Heart right ventricle (tissue), 16 donors: ENCODE measurements at places on chromosomes 2 and 18.

- DNase-seq = no peak
These were observed 56.1 kb upstream of the TANK start for GRCh38 chr2:161104054-161104553.

DNA sequence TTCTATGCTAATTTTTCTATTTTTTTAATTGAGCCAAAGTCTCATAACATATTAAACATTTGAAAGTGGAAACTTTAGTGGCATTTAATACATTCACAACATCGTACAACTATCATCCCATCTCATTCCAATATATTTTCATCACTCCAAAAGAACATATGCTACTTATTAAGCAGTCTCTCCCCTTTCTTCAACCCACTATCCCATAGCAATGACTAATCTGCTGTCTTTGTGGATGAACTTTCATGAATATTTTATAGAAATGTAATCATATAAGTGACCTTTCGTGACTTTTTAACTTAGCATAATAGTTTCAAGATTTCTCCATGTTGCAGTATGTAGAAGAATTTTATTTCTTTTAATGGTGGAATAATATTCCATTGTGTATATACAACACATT is 90.3 kb downstream of the CCDC178 start:
- DNase-seq = no peak

DNA sequence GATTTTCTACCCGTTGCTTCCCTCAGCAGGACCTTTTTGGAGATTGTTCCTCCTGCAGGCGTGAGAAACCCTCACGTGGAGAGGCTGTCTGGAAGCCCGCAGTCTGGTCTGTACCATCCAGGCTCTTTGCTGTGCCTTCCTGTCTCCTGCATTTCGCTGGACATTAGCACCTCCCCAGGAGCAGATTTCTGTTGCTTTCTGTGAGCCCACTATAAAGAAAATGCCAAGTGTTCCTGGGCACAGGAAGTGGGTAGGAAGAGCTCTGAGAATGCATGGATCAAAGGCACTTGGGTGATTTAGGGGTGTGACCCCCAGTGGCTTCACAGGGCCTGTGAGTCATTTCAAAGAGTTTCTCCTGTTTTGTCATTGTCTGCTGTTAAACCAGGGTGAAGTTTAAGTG is 27.3 kb downstream of the SPTBN1 start:
- no peak for DNase-seq

- DNase-seq = no peak
These were observed 4.9 kb downstream of the ASAP2 start for GRCh38 chr2:9211496-9211895.

DNA sequence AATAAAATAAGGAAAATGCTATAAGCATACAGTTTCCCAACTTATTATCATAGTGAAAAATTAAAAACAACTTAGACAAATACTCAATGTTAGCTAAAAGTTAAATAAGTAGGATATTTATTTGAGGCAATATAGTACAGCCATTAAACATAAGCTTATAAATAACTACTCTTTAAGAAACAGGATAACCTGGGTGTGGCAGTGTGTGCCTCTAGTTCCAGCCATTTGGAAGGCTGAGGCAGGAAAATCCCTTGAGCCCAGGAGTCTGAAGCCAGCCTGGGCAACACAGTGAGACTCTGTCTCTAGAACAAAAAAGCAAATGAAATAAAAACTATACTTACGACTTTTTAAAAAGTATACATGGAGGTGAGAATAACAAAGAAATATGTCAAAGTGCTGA is 39.7 kb downstream of the VIL1 start:
- DNase-seq = no peak

DNA sequence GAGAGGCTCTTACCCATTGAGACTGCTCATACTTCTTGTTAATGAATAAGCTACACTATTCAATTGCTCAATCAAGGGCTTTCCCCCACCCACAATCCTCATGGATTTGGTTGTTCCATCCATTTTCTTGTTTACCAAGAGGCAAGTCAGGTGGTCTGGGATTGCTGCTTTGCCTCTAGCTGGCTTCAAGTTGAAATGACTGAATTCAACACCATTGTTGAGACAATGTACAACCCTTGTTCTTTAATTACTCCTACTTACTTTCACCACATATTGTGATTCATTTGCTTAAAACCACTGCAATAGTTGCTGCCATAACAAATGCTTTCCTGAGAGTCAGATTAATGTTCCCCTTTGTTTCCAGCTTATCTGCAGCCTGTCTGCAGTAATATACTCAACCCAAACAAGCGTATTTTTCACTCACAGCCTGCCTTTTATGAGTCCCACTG is 532.2 kb downstream of the RIT2 start:
- DNase-seq = no peak

- no peak for DNase-seq
These were observed 103.4 kb upstream of the TFCP2L1 start for GRCh38 chr2:121388371-121388770.

DNA sequence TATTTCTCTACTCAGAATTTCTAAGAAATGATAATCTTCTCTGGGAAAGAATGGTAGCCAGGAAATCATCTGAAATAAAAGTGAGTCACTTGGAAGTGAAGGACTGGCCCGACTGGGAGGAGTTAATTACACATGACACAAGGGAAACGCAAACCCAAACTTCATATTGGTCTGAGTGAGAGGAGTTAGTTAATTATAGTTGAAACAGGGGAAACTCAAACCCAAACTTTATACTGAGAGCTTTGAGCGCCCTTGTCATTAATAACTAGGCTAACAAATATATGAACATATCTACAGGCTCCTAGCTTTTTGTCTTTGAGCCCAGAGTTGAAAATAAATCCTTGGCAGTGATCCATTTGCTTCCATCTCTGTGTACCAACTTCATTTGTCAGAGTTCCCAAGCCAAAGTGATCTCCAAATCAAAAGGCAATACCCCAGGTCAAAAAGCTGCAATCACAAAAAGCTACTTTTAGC is 187.8 kb upstream of the COL3A1 start:
- DNase-seq = peak; percentile 39

- peak; percentile 91 for DNase-seq
These were observed 11.0 kb upstream of the SFTPB start for GRCh38 chr2:85678794-85679672.

GRCh38 chr2:121074293-121074932 is 210.6 kb downstream of the TFCP2L1 start:
- DNase-seq = no peak

- DNase-seq = no peak
These were observed 8.6 kb upstream of the TMEM214 start for GRCh38 chr2:27024188-27024587.

DNA sequence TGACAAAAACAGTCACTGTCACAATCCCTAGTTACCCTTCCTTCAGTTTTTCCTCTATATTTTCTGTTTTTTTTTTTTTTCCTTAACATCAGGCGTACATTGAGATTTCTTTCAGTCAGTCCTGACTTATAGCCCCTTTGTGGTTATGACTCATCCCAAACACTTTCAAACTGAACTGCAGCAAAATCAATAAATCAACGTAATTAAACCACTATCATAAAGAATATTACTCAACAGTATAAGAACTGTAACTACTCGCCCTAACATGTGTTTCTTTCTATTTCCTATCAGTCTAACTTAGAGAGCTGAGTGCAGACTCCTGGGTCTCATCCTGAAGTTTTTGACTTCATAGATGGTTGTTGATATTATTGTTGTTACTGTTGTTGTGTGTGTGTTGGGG is 523.5 kb downstream of the LRRTM4 start:
- DNase-seq = no peak

DNA sequence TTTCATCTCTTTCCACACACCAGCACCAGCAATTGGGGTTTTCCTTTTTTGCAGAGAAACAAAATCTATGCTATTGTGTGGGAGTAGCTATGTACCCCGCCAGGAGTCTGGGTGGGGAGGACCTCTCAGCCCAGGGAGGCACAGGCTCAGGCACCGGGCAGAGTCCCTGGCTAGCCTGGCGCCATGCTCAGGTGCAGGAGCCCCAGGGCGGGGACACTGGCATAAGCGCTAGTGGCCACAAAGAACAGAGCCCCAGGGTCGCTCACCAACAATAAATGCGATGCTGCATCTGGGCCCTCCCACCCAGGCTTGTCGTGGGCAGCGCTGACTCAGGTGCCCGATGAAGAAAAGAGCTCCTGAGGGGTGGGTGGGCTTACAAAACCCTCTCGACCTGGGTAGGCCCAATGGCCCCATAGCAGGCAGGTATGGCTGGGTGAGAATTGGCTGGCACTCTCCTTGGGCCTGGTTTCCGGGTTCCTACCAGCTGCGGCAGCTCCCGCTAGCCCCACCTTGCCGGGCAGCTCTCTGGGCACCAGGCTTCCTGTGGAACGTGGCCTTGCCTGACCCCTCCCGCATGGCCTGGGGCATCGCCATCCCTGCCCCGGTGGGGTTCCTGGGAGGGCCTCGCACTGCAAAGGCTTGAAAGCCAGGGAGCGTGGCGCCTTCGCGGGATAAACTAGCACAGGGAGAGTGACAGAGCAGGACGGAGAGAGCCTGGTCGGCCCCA is 31.8 kb upstream of the COL6A3 start:
- DNase-seq = no peak

DNA sequence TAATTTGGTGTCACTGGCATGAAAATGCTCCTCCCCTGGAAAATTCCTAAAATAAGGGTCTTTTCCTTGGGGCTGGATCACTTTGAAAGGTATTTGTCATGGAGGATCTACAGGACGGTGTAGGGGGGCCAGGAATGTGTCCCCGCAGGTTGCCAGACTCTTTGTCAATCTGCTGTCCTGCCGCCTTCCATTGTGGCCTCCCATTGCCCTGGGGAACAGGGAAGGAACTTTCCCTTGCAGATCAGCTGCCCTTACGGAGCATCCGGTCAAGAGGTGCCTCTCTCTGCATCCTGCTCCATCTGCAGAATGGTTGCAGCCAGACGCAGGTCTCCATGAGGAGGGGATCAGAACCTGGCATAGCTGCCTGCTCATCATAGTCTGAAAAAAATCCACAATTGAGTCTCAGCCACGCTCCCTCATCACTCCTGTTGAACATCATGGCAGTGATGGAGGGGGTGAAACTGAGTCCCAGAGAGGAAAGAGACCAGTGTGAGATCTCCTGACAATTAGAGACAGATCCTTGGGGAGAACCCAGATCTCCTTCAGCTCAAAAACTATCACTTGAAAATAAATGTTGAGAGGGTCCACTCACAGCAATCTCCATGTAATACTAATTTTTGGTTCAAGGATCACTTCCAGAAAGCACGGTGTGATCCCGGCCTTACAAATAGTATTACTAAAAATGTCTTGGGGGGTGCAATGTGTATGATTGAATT is 244.8 kb downstream of the MYCN start:
- no peak for DNase-seq

DNA sequence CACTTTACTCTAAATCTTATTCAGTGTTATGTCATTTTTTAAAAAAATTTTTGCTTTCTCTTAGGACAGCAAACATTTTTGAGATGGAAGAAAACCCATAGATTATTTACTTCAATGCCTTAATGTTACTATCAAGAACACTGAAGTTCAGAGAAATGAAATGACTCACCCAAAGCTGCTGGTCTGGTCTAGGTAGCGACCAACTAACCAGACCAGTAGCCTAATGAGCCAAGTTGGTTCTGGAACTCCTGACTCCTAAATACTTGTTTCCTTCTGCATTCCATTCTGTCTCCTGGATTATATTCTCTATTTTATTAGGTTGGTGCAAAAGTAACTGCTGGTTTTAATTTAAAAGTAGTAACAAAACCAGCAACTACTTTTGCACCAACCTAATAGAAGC is 35.4 kb downstream of the SLC8A1 start:
- DNase-seq = no peak

- DNase-seq = no peak
These were observed 142.4 kb upstream of the ALPP start for GRCh38 chr2:232236200-232236599.

DNA sequence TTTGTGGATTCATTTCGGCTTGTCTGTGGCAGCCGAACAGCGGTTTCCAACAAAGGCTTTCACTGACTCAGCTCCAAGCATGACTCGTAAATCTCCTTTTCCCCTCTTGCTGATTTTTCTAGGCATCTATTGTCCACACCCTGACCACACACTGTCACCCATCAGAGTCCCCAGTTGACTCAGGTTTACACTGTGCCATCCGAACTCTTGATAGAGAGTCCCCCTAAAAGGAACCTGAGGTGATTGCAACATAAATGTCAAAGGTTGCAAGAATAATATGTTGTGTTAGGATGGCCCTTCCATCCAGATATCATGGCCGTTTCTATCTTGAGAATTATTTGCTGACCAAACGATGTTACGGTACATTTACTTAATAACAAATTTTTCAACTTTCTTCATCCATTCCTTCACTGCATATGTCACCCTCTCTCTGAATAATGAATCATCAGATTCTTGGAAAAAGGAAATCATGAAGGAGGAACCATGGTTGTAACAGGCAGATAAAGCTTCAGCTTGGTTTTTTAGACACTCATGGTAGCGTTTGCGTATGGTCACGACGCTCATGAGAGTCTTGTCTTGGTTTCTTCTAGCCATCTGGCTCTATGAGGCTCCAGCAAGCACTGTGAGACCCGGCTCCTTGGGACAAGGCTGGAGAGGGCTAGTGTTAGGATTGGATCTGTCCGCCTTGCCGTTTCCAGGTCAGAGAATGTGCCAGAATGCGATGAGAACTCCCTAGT is 72.1 kb downstream of the NPAS2 start:
- DNase-seq = no peak

DNA sequence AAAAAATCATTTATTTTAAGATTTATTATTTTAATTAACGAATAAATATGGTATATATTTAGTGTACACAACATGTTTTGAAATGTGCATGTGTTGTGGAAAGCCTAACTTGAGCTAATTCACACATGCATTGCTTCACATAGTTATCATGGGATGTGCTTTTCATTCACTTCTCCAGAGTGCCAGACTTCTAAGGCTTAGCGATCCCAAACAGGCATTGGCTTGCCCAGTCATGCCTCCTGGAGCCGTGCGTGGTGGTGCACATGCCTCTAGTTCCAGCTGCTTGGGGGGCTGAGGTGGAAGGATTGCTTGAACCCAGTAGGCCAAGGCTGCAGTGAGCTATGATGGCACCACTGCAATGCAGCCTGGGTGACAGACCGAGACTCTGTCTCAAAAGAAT is 40.5 kb downstream of the ARHGEF4 start:
- no peak for DNase-seq

- DNase-seq = peak; percentile 27
These were observed 35.6 kb downstream of the PXDN start for GRCh38 chr2:1708476-1709334.

GRCh38 chr18:24388957-24389356 is 8.7 kb downstream of the OSBPL1A start:
- DNase-seq = no peak

DNA sequence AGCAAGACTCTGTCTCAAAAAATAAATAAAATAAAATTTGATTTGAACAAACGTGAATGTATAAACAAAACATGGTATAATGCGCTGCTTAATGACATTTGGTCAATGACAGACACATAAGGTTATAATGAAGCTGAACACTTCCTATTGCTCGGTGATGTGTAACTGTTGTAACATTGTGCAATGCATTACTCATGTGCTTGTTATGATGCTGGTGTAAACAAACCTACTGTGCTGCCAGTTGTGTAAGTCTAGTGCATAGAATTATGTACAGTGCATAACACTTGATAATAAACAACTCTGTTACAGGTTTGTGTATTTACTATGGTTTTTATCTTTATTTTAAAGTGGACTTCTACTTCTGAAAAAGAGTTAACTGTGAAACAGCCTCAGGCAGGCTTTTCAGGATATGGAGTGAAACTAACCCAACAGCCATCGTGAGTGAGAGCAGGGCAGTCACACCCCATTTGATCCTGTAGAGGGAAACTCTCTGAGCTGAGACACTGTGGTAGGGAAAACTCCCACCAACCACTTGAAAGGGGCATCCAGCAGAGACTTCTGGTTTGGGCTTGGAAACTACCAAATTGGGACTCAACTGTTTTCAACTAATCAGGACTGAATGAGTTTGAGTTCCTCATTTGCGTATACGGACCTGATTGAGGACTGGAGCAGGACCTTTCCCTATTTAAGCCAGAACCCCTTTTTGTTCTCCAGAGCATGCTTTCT is 8.7 kb upstream of the RPRD1A start:
- no peak for DNase-seq
